CD4-positive, CD25-positive, alpha-beta regulatory T cell (primary cell): ENCODE measurements at places on chromosomes 1 and 21.

GRCh38 chr1:239361403-239361802 lies 25.0 kb upstream of the CHRM3 start:
- no peaks in the 10 kb centered on the region for H3K36me3 ChIP-seq
- H3K4me1 ChIP-seq: no peaks in the 10 kb centered on the region
- no peak for DNase-seq
- H3K4me3 ChIP-seq: no peak overlapping the region

DNA sequence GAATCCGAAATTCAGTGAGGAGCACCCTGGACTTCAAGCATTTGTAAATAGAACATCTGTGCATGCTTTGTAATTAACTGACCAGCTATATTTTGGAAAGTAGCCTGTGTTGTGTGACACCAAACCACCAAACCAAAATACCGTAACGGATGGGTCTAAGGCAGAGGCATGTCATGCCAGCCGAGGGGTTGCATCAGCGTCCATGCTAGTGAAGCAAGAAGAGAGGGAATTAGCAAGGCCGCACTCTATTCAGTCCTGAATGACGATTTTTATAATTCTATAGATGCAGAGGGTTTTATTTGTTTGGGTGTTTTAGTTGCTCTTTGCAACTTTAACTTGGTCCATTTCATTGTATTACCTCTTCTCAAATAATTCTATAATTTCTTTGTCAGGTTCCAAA lies 116.8 kb upstream of the SMYD2 start:
- H3K36me3 ChIP-seq: no peaks in the 10 kb centered on the region
- H3K4me1 ChIP-seq: no peaks in the 10 kb centered on the region
- H3K27ac ChIP-seq: no peak overlapping the region
- H3K4me3 ChIP-seq: no peak overlapping the region
- H3K27me3 ChIP-seq: no peaks in the 10 kb centered on the region

DNA sequence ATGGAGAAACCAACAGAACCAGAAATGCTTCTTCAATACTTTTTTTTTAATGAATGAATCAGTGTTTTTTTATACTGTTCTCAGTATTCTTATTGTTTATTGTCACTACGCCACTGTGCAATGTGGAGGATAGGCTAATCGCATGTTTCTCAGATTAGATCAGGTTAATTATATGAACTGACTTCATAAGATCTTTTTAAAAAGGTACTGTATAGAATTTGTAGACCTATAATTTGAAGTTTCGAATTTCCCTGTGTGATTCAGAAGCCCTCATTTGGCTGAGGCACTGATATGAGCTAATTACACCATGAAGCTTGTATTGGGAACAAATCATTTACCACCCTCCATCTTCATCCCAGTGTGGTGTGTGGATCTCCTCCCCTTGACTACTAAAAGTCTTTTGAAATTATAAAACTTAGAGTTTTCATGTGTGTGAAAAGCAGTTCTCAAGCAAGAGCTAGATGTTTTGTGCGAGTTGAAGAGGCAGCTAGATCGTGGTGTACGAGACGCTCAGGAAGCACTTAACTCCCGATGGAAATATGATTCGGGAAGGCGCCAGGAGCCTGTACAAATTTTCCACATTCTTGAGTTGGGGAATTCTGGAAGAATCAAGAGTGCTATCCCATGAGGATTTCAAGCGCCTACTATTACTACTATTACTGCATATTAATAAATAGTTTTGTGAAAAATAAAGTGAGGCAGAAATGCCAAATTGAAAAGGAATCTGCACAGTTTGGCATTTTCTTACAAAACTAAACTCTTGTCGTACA lies 52.1 kb upstream of the KCNE2 start:
- H3K27ac ChIP-seq: no peak overlapping the region
- peaks cover 2% of the 10 kb centered on the region for H3K27me3 ChIP-seq
- H3K36me3 ChIP-seq: no peaks in the 10 kb centered on the region

DNA sequence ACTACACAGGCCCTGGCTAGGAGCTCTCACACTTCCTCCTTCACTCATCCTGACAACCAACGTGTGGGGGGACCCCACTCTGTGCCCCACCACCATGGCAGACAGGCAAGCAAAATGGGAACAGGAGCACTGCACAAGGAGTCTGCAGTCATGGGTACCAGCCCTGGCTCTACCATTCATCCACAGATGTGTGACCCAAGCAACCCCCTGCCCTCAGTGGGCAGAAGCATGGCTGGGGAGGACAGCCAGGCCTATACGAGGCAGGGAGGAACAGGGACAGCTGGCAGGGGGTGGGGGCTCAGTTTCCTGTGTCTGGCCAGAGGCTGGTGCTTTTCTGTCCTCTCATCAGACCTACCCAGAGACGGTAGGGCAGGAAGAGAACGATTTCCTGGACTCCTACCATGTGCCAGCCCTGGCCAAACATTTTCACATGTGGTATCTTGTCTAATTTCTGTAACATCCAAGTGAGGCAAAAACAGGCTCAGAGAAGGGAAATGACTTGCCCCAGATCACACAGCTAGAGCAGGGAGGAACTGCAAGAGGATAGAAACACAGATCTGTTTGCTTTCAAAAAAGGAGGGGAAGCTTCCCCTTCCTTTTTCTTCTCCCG lies 178.0 kb downstream of the HIVEP3 start:
- H3K4me1 ChIP-seq: peaks cover 29% of the 10 kb centered on the region
- no peak overlapping the region for H3K4me3 ChIP-seq

GRCh38 chr1:200150721-200151120 lies 123.2 kb downstream of the NR5A2 start:
- H3K27ac ChIP-seq: no peak overlapping the region
- H3K36me3 ChIP-seq: no peaks in the 10 kb centered on the region
- H3K27me3 ChIP-seq: no peaks in the 10 kb centered on the region
- DNase-seq: no peak
- peaks cover 53% of the 10 kb centered on the region for H3K4me1 ChIP-seq
- H3K4me3 ChIP-seq: no peak overlapping the region

GRCh38 chr1:53142226-53142853 lies at the start of gene SLC1A7:
TSS of gene SLC1A7 (minus strand) at chr1:53142638. CDS start at chr1:53142449, 189 bp downstream.
- no peak within 1 kb of the TSS for H3K27ac ChIP-seq
- H3K36me3 ChIP-seq: no peaks in the 10 kb centered on the region
- no peaks in the 10 kb centered on the region for H3K4me1 ChIP-seq
- H3K4me3 ChIP-seq: no peak within 1 kb of the TSS
- no peak for DNase-seq

DNA sequence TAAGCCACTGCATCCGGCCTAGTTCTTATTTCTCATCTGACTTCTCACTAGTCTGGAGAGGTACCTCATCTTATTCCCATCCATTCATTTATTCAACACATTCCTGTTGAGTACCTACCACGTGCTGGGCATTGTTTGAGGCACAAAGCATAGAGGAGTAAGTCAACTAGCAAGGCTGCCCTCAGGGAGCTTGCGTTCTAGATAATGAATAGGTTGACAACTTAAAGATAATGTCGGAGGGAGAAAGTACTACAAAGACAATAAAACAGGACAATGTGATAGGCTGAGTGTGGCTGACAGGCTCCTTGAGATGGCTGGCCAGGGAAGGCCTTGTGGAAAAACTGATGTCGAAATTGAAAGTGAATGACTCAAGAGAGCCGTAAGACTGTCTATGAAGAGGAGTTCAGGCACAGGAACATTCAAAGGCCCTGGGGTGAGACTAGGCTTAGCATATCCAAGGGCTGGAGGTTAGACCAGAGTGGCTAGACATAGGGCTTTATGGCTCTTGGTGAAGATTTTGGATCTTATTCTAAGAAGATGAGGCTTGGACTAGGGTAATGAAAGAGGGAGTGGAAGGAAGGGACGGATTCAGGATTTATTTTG lies 18.3 kb downstream of the SPATA21 start:
- H3K27me3 ChIP-seq: no peaks in the 10 kb centered on the region
- H3K36me3 ChIP-seq: no peaks in the 10 kb centered on the region
- no peak overlapping the region for H3K27ac ChIP-seq
- H3K4me3 ChIP-seq: no peak overlapping the region
- no peak for DNase-seq

GRCh38 chr1:223245983-223246382 lies 102.9 kb upstream of the TLR5 start:
- no peaks in the 10 kb centered on the region for H3K27me3 ChIP-seq
- H3K4me1 ChIP-seq: peaks cover 29% of the 10 kb centered on the region
- no peak for DNase-seq
- no peaks in the 10 kb centered on the region for H3K36me3 ChIP-seq
- no peak overlapping the region for H3K4me3 ChIP-seq

DNA sequence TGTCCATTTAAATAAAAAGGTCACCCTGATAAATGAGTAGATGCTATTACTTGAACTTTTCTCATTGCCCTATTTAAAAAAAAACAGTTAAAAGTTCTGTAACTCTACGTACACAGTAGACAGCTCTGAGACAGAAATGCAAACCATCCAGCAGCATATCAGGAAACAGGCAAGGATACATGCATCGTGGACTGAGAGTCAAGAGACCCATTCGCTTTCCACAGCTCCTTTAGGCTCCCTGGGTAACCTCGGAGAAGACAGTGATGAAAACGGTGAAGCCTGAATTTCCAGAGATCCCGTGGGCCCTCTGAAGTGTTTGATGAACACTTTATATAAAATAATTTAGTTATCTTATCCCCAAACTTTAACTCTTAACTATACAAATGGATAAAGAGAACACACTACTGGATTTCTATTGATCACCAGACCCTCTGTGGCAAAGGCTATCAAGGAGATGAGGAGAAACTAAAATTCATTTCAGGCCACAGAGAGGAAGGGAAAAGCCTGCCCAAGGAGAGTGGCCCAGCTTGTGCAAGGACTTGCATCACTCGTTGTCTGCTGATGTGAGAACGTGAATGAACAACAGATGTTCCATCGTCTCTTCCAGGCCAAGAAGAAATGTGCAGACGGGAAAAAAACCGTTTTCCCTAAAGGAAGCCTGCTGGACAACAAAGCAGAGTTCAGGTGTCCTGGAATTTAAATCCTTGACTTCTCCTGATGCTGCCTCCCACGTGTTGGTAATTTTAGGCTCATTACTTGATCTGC lies 131.0 kb downstream of the TGFBR3 start:
- H3K4me3 ChIP-seq: no peak overlapping the region
- H3K36me3 ChIP-seq: peaks cover 10% of the 10 kb centered on the region
- H3K4me1 ChIP-seq: peaks cover 4% of the 10 kb centered on the region
- H3K27me3 ChIP-seq: no peaks in the 10 kb centered on the region
- DNase-seq: no peak

DNA sequence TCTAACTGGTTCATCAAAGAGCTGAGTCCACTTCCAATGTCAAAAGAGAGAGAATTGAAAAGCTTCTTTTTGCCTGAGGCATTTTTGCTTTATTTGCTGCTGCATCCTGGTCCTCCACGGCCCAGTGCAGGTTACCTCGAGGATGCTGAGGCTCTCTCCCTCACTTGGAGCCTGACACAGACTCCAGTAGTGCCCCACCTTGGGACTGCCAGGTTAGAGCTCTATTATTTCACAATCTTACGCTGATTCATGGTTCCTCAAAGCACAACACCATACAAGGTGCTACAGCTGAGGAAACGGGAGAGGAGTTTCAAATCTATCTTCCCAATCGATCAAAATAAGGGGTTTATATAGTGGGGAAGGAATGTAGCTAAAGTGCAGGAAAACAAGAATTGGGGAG lies 13.6 kb upstream of the PLPPR4 start:
- H3K27ac ChIP-seq: no peak overlapping the region
- no peaks in the 10 kb centered on the region for H3K4me1 ChIP-seq
- H3K36me3 ChIP-seq: no peaks in the 10 kb centered on the region
- no peak for DNase-seq
- no peak overlapping the region for H3K4me3 ChIP-seq
- H3K27me3 ChIP-seq: no peaks in the 10 kb centered on the region

DNA sequence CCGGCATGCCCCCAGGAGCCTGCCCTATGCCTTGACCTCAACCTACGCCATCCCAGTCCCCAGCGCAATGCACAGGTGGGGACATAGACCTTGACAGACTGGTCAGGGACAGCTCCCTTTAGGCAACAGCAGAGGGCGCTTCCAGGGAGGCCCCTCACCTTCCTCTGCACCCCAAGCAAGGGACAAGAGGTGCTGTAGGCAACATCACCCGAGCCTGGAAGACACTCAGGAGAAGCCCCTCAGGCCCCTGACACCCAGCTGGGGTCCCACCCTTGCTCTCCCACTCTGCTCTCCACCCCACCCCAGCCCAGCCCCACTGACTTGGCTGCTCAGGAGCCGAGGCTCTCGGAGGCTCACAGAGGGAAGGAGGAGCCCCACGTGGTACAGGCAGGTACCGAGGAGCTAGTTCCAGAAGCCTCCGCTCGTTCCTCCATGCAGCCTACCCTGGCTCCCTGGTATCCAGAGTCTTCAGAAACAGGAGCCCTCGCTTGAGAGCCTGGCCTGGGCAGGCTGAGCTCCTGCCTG lies 2.4 kb upstream of the WNT3A start:
- no peak overlapping the region for H3K27ac ChIP-seq
- H3K36me3 ChIP-seq: no peaks in the 10 kb centered on the region
- H3K27me3 ChIP-seq: peaks cover 7% of the 10 kb centered on the region
- H3K4me1 ChIP-seq: peaks cover 4% of the 10 kb centered on the region
- DNase-seq: no peak

- no peak for DNase-seq
- peaks cover 31% of the 10 kb centered on the region for H3K4me1 ChIP-seq
- H3K36me3 ChIP-seq: no peaks in the 10 kb centered on the region
- no peak overlapping the region for H3K27ac ChIP-seq
Observed at GRCh38 chr1:111736548-111737215, 2.5 kb downstream of the INKA2 start.

- no peak for DNase-seq
- H3K36me3 ChIP-seq: no peaks in the 10 kb centered on the region
- no peak overlapping the region for H3K4me3 ChIP-seq
Observed at GRCh38 chr1:3919706-3920105, 19.6 kb upstream of the C1orf174 start.

DNA sequence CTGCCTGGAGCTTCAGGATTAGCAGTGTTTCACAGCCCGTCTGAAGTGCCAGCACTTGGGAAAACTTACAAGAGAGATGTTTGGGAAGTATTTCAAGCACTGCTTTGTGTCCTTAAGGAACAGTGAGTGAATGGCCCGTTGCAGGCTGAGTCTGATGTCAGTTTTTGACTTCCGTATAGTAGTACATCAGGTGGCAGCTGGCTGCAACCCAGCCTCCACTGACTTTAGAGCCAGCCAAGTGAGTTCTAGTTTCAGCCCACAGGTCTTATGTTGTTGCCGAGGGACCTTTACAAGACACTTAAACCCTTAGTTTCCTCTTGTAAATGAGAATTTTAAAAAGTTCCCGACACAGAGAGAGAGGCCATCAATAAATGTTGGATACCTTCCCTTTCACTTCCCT lies 35.0 kb downstream of the UCK2 start:
- no peak for DNase-seq
- H3K4me3 ChIP-seq: no peak overlapping the region
- H3K27ac ChIP-seq: no peak overlapping the region

GRCh38 chr1:21564521-21565095 lies 55.4 kb downstream of the ALPL start:
- H3K4me3 ChIP-seq: no peak overlapping the region
- no peak for DNase-seq
- H3K27me3 ChIP-seq: no peaks in the 10 kb centered on the region
- no peaks in the 10 kb centered on the region for H3K36me3 ChIP-seq
- no peaks in the 10 kb centered on the region for H3K4me1 ChIP-seq
- H3K27ac ChIP-seq: no peak overlapping the region

GRCh38 chr1:147079400-147080005 lies 92.8 kb downstream of the PRKAB2 start:
- DNase-seq: no peak
- no peak overlapping the region for H3K27ac ChIP-seq
- peaks cover 23% of the 10 kb centered on the region for H3K4me1 ChIP-seq
- H3K36me3 ChIP-seq: no peaks in the 10 kb centered on the region
- H3K27me3 ChIP-seq: peaks cover 49% of the 10 kb centered on the region
- H3K4me3 ChIP-seq: no peak overlapping the region

- H3K36me3 ChIP-seq: peaks cover 37% of the 10 kb centered on the region
- H3K4me1 ChIP-seq: peaks cover 11% of the 10 kb centered on the region
- DNase-seq: no peak
- H3K4me3 ChIP-seq: no peak overlapping the region
Observed at GRCh38 chr1:179305450-179305849, 11.9 kb downstream of the SOAT1 start.
